ENCODE measurements at places on chromosomes 12 and 14.

GRCh38 chr12:13676880-13677279 lies 304.5 kb downstream of the GRIN2B start:
- ATAC-seq: no peak

GRCh38 chr14:87111741-87112140 lies 881.2 kb downstream of the GALC start:
- no peak for ATAC-seq

GRCh38 chr12:46699986-46700385 lies 125.8 kb downstream of the SLC38A4 start:
- ATAC-seq: no peak

DNA sequence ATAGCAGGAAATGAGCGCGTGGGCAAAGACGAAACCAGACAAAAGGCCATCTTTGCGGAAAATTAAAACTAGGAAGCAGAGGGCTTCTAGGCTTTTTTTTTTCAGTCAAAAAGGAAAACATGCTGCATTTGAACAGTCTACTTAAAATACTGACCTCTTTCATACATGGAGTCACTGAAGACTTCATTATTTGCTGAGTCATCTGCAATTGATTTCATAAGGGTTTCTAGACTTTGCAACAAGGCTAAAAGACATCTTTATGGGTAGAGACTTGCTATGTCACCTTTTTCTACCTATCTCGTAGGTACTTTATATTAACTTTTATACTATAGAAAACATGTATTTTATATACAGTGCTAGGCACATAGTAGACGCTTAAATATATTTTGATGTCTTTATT lies 238.4 kb downstream of the TMEM132D start:
- ATAC-seq: no peak

GRCh38 chr14:68951035-68951797 lies 27.9 kb downstream of the ACTN1 start:
- no peak for ATAC-seq

GRCh38 chr12:88544991-88545980 lies 35.0 kb downstream of the KITLG start:
- peak; percentile 77 for ATAC-seq

GRCh38 chr12:28800129-28800528 lies 348.9 kb upstream of the FAR2 start:
- no peak for ATAC-seq

GRCh38 chr14:65986041-65986440 lies 500.1 kb upstream of the CCDC196 start:
- ATAC-seq: peak; percentile 35

DNA sequence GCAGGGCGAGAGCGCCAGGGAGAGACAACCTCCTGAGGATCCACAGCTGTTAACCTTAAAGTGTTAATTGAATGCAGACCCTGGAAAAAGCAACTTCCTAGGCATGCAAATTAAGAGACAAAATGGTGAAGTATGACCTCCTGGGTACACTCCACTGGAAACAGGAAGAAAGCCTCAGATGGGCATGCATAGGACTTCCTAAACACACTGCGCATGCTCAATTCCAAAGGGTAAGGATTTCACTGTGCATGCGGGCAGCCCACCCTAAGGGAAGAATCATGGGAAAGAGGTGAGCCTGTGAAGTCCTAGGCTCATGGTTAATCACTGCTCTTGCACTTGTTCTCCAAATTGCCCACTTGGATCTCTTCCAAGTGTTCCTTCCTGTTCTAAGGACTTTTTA lies 80.5 kb upstream of the CAPRIN2 start:
- ATAC-seq: no peak

DNA sequence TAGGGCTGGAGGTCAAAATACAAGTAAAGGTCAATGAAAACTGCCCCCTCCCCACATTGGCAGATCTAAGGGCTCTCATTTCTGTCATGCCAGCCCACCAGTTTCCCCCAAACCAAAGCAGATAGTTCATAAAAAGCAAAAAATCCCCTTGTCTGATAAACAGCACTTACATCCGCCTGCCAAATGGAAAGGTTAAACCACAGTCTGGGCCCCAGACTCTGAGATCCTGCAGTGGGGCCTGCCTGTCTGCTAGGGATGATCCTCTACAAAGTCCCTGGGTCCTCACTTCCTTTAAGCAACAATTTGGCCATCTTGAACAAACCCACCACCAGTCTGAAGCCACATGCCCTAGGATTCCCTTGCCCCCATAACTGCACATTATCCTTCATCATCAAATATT lies 9.7 kb upstream of the RPS26 start:
- ATAC-seq: no peak

DNA sequence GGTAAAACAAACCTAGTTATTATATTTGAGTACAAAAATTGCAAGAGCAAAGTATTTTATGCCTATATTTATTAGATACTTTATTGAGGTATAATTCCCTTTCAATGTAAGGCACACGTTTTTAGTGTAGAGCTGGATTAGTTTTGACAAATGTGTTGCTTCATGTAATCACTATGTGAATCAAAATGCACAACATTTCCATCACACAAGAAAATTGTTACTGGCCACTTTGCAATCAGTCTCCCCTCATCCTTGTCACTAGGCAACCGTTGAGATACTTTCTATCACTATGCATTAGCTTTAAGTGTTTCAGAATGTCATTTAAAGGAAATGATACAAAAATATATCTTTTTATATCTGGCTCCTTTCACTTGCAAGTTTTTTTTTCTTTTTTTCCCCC lies 531.0 kb downstream of the CCER1 start:
- no peak for ATAC-seq

- no peak for ATAC-seq
These were observed 41.0 kb downstream of the CMKLR1 start for GRCh38 chr12:108297895-108298760.

- no peak for ATAC-seq
These were observed 474 bp downstream of the FITM1 start for GRCh38 chr14:24130717-24131548.

GRCh38 chr12:109393437-109394345 lies 46.0 kb downstream of the MYO1H start:
- ATAC-seq: peak; percentile 72

- ATAC-seq: no peak
These were observed 52.5 kb downstream of the BEGAIN start for GRCh38 chr14:100534528-100535286.

GRCh38 chr12:5964913-5965900 lies 20.1 kb upstream of the ANO2 start:
- ATAC-seq: no peak

- no peak for ATAC-seq
These were observed 6.4 kb upstream of the SFSWAP start for GRCh38 chr12:131704509-131704908.

DNA sequence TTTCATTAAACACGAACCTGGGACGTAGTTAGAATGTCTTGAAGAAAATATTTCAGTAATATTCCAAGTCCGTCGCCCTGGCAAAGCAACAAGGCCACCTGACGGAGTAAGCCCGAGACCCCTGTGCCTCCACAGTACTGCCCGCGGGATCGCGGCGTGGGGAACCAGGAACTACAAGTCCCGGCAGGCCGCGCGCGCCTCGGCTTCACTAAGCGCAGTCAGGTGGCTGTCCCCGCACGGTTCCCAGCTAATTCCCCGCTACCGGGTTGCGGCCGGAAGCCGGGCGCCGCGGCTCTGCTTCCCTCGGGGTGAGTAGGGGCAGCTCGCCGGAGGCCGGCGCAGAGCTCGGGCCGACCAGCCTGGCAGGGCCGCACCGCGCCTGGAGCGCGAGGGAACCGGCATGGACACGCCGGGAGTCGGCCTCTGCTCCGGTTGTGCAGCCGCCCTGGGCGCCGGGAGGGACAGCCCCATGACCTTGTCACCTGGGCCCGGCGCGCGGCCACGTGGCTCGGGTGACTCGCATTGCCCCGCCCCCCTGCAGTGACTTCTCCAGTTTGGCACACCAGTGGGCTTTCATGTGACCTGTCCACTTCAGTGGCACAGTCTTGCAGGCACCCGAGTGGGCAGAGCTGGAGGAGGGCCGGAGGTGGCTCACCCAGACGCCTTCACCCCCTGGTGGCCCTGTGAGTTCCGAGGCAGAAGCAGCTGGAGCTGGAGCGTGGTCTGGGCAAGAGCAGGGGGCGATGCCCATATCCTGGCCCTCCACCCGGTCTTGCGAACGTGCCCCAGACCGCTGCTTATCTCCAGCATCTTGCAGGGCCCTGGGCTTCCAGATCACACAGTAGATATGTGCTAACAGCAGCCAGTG lies at the start of gene ADCK1:
ADCK1 (plus strand) TSS at position 247 of the 868 bp plus-strand sequence. CDS start 18,870 bp downstream, outside the sequence.
- peak; percentile 93 for ATAC-seq

GRCh38 chr12:116222358-116222757 lies 55.1 kb downstream of the MED13L start:
- peak; percentile 63 for ATAC-seq

- ATAC-seq: peak; percentile 58
These were observed 54.7 kb upstream of the CLMN start for GRCh38 chr14:95374239-95374997.

DNA sequence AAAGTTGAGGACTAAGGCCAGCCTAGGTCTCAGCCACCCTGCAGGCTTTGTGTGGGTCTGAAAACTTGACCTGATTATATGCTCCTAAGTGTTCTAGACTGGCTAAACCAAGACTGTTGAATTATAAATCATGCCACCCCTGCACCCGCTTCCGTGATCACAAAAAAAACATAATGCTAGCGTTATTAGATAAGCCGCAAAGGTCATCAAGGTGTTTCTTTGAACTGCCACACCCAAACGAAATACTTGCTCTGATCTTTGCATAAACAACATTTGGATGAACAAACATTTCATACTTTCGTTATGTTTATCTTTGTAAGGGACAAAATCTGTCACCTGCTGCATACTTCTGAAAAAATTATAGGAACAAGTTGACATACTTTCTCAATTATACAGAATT lies 2.5 kb downstream of the SMCO2 start:
- ATAC-seq: no peak

DNA sequence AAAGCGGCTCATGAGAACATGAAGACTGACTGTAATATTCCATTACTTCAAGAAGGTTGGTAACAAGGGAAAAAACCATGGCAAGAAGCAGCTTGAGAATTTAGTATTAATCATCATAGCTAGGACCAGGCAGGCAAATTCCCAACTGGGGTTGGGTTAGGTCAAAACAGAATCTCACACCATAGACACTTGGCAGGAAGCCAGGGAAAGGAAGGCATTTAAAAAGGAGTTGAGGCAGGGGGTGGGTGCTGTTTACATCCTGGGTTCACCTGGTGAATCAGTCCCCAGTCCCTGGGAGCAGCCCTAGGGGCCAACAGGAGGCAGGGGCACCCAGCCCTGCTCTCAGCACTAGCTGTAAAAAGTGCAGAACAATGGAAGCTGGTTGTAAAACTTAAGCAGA lies 108.6 kb downstream of the EGLN3 start:
- no peak for ATAC-seq

GRCh38 chr14:68668028-68668427 lies 124.8 kb downstream of the ZFP36L1 start:
- no peak for ATAC-seq

GRCh38 chr12:121784460-121784859 lies 9.0 kb downstream of the RHOF start:
- ATAC-seq: no peak

DNA sequence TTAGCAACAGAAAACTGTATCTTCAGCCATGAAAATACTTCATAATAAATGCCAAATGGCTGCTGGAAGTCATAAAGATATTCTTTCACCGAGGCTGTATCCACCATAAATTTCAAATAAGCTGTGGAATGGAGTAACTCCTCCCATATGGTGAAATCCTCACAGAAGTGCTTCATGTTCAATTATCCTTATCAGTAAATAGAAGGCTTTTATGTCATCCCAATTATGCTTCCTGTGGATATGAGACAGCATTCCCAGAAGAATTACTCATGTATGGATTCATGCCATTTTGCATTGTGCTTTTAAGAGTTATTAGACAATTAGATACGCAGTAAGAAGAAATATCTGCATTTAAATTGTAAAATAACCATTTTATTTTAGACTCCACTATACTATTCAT lies 99.0 kb downstream of the RTN1 start:
- ATAC-seq: peak; percentile 93

DNA sequence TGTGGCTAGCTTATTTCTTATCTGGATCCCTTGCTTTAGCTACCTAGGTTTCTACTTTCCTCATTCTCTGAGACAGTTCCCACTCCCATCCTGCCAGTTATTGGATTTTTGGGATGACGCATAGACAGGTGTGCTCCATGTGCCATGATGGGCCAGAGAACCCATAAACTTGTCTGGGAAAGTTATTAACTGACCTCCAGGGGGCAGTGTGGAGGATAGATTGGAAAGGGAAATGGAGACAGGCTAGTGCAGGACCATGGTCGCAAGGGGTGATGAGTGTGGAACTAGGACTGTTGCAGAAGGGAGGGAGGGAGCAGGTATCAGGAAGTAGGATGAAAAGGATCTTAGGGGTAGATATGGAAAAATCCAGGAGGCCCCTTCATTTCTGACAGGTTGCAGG lies 80.3 kb downstream of the ESRRB start:
- no peak for ATAC-seq

GRCh38 chr12:43540470-43540869 lies 11.5 kb downstream of the ADAMTS20 start:
- no peak for ATAC-seq

DNA sequence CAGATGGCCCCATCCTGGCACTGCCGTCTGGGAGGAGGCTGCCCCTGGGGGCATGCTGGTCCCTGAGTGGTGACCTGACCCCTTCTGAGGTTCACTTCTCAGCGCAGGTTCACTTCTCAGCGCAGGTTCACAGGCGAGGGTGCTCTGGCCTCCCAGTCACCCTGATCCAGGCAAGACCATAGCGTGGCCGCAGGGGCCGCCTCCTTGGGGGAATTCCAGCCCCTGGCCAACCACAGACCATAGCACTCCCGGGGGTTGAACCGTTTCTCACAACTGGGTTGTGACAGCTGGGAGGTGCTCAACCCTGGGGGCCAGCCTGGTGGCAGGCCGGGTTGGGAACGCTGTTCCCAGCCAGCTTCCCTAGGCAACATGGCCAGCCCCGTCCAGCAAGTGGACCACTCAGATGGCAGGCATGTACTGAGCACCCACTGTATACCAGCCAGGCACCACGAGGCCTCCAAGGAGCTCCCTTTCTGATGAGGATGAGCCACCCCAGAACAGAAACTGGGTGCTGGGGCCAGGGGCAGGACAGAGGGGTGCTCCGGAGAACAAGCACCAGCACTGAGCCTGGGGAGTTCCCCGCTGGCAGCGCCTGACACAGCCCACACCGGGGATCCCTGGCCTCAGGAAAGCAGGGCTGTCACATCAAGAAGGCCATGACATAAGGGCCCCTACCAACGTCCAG lies 28.3 kb upstream of the ZFP36L1 start:
- ATAC-seq: no peak
